ENCODE measurements at places on chromosomes 2 and 18. TPM values are rescaled to one million over a fixed set of nuclear protein-coding genes. Genes with fewer than 3 reads are reported as not detected.

- no peaks in the 10 kb centered on the region for H3K4me1 ChIP-seq
- no peak overlapping the region for H3K4me3 ChIP-seq
- no peaks in the 10 kb centered on the region for H3K36me3 ChIP-seq
These were observed 23.8 kb downstream of the CD28 start for GRCh38 chr2:203730076-203730729.

GRCh38 chr2:60796573-60797509 lies 40.8 kb downstream of the PAPOLG start:
- peaks cover 20% of the 10 kb centered on the region for H3K4me1 ChIP-seq
- H3K27ac ChIP-seq = peak overlapping the region; percentile 62
- DNase-seq = peak; percentile 67
- peaks cover 10% of the 10 kb centered on the region for H3K36me3 ChIP-seq
- H3K4me3 ChIP-seq = no peak overlapping the region

DNA sequence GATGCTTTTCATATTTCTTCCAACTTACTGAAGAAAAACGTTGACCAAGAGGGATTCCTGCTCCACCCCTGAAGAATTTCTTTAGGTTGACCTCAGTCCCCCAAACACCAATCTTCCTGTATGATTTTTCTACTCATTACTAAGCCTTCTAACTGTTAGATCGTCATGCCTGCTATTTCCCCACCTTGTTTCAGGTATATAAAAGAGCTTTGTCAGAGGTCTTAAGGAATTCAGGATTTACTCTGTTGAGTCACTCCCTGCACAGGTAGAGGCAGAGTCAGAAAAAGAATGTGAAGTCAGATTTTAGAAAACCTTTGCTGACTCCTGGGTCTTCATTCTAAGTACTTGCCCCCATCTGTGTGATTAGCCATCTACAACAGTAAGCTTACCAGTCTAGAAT lies 83.8 kb upstream of the NOSTRIN start:
- DNase-seq = no peak
- H3K4me1 ChIP-seq = peaks cover 11% of the 10 kb centered on the region
- no peak overlapping the region for H3K27ac ChIP-seq
- peaks cover 3% of the 10 kb centered on the region for H3K36me3 ChIP-seq

- H3K36me3 ChIP-seq = no peaks in the 10 kb centered on the region
- no peak for DNase-seq
- no peaks in the 10 kb centered on the region for H3K27me3 ChIP-seq
- H3K27ac ChIP-seq = no peak overlapping the region
- no peak overlapping the region for H3K4me3 ChIP-seq
These were observed 304.0 kb downstream of the IRS1 start for GRCh38 chr2:226495466-226496272.

DNA sequence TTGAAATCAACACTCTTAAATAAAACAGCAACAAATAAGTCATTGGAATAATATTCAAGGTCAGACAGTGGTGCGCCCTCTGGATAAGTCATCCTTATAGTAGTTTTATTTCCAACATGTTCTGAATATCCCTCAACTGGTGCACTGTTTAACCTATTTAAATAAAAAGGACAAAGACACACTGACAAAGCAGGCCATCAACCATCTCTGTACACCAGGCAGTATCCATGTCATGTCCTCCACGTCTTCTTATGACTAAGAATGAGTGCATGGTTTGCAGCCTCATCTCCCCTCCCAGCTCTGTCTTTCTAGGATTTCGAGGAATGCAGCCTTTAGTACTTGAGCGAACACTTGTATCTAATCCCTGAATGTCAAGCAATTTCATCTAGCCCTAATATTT lies 42.4 kb downstream of the ST3GAL5 start:
- H3K4me3 ChIP-seq = no peak overlapping the region
- peaks cover 10% of the 10 kb centered on the region for H3K4me1 ChIP-seq
- H3K27ac ChIP-seq = no peak overlapping the region
- no peaks in the 10 kb centered on the region for H3K27me3 ChIP-seq
- no peak for DNase-seq
- H3K36me3 ChIP-seq = no peaks in the 10 kb centered on the region

DNA sequence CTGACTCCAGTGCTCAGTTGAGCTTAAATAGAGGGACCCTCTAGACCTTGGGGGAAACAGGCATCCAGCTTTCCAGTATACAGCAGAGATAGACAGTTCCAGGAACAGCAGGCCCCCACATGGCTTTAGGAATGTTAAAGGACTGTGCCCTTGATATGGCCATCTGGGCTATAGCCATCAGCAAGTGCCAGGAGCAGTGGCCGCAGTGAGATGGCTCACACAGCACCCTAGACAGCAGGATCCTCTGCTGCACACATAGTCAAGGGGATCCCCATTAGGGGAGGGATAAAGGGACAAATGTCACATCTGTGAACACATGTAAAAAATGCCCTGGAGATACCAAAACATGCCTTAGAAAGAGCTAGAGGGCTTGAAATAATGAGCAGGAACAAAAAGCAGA lies 213.4 kb downstream of the PTH2R start:
- H3K27me3 ChIP-seq = no peaks in the 10 kb centered on the region
- no peaks in the 10 kb centered on the region for H3K36me3 ChIP-seq
- no peaks in the 10 kb centered on the region for H3K4me1 ChIP-seq
- no peak for DNase-seq
- H3K4me3 ChIP-seq = no peak overlapping the region

POMC gene
- 21.2 TPM for polyA plus RNA-seq

Measured in B cell (primary cell).